ENCODE measurements at places on chromosomes 3 and 15.

DNA sequence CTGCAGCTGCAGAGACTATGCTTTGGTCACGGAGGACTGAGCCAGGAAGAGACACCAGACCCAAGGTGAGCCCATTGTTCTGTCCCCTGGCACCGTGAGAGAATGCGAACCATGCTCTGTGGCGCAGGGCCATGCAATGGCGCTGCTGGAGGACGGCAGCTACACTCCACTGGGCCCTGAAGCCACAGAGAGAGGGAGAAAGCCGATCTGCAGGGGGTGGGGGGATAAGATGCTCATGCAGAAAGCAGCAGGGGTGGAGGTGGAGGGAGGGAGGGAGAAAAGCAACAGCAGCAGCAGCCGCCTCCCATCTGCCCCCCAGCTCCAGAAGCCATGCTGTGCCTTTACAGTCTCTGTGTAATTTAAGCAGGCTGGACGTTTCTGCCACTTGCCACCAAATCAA lies 5.3 kb downstream of the BDH1 start:
- no peak for DNase-seq

DNA sequence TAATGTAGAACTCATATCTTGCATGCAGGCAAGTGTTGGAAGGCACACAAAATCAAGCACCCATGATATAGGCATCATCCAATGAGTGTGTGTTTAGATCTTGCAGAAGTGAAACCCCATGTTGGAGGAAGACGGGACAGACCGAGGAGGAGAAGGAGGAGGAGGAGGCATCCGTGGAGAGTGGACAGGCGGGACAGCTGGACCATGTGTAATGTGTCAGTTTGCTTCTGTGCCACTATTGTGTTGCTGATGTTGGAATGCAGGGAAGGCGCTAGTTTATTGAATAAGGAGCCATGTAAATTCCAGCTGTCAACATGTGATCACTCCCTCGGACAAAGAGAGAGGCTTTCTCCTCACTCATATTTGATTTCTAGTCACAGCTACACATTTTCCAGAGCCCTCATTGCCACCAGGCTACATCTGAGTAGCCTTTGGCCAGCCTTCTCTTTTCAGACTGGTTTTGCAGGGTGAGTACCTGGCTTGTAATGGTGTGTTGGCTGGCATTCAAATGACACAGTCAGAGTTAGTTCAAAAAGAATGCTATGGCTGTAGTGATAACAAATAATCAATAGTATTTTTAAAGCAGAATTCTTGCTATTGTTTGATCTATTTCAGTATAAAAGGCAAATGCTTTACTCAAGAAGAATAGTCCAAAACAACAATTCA lies 1037.6 kb upstream of the NR2F2 start:
- DNase-seq = no peak

DNA sequence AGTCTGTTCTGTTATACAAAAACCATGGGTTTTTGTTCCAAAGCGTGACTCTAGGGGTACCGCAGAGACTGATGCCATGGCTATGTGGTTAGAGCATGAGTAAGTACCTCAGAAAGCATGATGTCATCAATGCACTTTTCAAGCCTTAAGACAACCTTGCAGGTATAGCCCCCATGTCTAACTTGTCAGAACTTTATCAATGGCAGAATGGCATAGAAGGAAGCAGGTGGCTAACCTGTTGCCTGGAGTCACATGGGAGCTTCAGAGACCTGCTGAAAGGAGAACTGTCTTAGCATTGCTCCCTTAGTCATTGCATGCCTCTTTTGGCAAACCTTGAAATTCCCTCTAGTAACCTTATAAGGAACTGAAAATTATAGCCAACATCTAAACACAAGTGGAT lies 52.5 kb downstream of the EOMES start:
- DNase-seq = no peak

GRCh38 chr15:38699633-38700230 lies 135.1 kb upstream of the RASGRP1 start:
- DNase-seq = peak; percentile 69

DNA sequence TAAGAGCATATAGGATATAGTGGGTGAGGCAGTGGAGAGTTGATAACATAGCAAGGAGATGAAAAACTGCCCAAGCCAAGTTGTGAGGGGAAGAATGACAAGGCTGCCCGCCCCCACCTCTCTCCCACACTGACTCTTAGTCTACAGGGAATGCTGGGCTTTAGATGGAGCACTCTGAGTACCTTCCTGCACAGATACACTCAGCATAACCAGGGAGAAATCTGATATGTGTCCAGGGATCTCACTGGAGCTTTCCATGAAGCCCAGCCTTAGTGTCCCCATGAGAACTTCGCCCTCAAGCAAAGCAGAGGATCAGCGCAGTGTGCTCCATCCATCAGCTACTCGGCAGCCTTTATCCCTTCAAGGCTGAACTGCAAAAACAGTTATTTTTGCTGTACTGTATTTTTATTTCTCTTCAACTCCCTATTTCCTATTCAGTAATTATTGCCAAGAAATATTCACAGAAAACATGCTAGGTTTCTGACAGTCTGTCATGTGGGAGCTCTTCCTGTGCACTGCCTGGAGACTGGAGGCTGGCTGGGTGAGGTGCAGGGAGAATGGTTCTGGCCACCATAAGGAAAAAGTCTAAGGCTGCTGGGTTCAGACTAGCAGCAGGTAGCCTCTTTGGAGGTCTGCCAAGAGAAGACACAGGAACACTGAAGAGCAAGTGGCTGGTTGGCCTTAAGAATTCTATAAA lies 475.2 kb upstream of the PPP2R3A start:
- DNase-seq = no peak

DNA sequence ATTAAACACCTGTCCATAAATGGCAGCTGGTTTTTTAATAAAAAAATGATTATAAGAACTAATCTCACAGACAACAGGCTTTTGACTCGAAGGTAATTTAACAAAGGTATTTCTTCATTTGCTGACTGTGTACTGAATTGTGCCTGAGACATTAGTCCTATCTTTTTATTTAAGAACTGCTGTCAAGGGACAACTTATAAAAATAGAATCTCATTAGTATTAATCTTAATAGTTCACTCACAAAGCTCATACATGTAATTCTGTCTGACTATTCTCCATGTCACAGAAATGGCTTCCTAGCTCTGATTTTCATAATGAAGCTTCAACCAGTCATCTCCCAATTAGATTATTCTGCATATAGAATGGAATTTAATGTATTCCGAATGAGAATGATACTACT lies 276.9 kb upstream of the PDZRN3 start:
- no peak for DNase-seq

- peak; percentile 66 for DNase-seq
Observed at GRCh38 chr15:58432401-58432800, 610 bp downstream of the LIPC start.

DNA sequence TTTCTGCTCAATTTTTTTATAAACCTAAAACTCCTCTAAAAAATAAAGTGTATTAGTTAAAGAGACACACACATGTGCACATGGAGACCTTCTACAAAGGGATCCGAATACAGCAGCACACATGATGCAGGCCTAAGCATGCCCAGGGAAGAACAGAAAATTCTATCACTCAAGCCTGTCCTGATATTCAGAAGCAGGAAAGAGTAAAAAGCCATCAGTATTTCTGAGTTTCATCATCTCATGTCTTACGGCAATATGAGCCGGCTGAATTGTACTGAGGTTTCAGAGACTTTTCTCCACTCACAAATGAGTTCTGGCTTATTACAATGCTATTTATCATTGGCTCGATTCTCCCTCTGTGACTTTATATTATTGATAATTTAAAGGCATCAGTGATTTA lies 97.5 kb downstream of the CADPS start:
- no peak for DNase-seq

- no peak for DNase-seq
Observed at GRCh38 chr15:98150536-98150935, 190.0 kb downstream of the ARRDC4 start.

DNA sequence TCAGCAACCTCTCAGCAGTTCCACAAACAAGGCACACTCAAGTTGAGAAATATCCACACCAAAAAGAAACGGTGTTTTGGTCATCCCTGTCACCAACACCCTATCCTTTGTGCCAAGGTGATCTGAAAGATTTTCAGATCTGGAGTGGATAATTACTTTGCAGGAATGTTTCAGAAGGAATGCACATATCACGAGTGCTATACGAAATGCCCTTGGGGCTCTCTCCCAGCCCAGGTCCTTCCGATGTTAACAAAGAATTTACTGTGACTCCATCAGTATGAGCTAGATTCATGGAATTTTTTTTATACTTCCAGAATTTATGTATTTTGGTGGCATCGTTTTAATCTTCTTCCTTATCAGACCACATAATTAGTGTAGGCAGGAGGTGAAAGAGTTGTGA lies 105.0 kb downstream of the GRM7 start:
- no peak for DNase-seq

DNA sequence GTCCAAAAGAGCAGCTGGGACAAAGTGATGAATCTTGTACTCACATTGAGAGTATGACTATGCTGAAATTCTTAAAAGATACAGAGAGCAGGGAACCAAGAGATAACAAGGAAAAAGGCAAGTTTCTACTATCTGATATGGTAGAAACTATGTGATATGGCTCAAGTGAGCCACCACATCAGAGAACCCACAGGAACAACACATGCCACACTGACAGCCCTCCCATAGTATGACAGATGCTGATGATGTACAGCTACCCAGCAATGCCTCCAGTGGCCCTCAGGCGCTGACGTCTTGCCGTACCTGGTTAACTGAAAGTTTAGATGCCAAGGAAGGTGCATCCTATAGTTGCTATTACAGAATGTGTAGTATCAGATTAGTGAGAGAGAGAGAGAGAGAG lies 42.4 kb downstream of the CHAC1 start:
- DNase-seq = peak; percentile 73
